Stimulated activated CD4-positive, alpha-beta T cell treated with anti-CD3 and anti-CD28 coated beads, Interleukin-1b, Interleukin-23, amount 100 ng/mL, for 24 hours (primary cell): ENCODE measurements at places on chromosomes 2 and 18.

DNA sequence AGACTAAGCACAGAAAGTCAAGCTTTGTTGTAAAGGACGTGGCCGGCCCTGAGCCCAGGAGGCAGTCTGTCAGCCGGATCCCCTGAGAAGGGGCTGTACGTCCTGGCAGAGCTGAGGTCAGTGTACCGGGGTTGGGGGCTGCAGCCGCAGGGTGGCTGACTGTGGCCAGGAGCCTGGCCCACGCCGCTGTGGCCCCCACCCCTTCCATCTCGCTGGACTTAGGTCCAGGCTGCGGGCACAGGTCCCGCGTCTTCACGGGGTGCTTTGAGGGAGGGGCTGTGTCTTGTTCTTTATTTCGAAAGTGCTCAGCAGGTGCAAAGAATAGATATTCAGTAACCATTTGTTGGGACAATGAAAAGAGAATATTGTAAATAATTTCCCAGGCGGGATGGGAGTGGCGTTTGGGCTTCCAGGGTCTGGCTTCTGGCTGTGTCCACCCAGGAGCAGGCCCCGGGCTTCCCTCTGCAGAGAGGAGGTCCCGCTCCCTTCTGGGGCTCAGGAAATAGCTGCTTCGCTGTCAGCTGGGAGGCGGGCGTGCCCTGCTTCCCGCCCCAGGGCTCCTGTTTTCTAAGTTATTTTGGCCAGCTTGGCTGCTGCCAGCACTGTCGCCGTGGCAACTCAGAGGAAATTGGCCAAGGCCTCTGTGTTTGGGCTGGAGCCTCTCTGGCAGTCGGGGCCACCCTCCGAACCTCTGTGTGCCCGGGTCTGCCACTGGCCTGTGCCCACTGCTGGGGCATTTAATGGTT, 7.4 kb downstream of the NFATC1 start:
- DNase-seq: no peak

DNA sequence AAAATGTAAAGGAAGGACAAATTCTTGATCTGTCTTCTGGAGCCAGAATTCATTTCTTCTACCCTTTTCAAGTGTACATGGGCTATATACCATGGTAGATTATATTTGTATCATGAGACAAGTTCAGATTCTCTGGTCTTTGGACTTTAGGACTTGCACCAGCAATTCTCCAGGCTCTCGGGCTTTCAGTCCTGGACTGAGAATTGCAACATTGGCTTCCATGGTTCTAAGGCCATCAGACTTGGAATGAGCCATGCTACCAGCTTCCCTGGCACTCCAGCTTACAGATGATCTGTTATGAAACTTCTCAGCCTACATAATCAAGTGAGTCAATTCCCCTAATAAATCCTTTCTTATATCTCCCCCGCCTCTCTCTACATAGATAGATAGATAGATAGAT, 33.3 kb downstream of the SRD5A2 start:
- no peak for DNase-seq

- no peak for DNase-seq
Measured at GRCh38 chr18:38460657-38461056, 895.1 kb upstream of the CELF4 start.

GRCh38 chr18:55509631-55510324, 78.2 kb downstream of the TCF4 start:
- DNase-seq: no peak

- no peak for DNase-seq
Measured at GRCh38 chr2:144443837-144444817, 75.8 kb downstream of the ZEB2 start.
